ENCODE measurements at places on chromosomes 7 and 10. TPM values are rescaled to one million over a fixed set of nuclear protein-coding genes. Genes with fewer than 3 reads are reported as not detected.

DNA sequence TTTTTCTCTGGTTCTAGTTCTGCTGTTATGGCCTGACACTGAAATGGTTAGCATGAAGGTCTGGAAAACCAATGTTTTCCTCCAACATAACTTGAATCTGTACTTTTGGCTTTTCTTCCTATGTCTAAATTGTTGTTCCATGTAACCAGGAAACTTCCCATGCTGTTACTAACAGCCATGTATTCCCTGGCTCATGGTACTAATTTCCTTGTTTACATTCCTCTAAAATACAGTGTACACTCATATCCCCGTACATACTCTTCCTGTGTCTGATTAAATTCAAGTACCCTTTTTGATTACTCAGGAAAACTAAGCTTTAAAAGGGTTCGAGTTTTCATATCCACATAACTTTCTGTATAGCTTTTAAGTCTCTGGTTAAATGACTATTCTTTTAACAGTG is 12.3 kb upstream of the ACSM6 start:
- H3K27me3 ChIP-seq, result peaks cover 12% of the 10 kb centered on the region
- no peak overlapping the region for H3K4me3 ChIP-seq
- no peaks in the 10 kb centered on the region for H3K36me3 ChIP-seq
- no peak overlapping the region for H3K27ac ChIP-seq
- DNase-seq, result peak; percentile 81
- H3K4me1 ChIP-seq, result peaks cover 15% of the 10 kb centered on the region

DNA sequence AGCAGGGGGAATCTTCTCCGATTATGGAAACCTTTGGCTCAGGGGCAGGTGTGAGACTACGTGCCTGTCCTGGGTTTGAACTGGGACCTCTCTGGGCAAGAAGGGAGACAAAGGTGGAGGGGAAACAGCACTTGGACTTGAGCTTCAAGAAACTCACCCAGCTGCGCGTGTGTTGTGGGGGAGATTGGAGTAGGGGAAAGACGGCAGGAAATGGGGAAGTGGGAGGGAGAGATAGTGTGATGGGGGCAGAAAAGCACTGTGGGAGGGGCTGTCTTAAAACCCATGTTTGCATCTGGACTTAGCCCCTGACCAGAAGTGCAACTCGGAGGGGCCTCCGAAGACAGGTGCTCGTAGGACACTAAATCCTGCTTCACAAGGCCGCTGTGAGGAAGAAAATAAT is 107.0 kb downstream of the HIP1 start:
- H3K4me3 ChIP-seq, result no peak overlapping the region
- no peaks in the 10 kb centered on the region for H3K36me3 ChIP-seq
- no peaks in the 10 kb centered on the region for H3K4me1 ChIP-seq
- no peaks in the 10 kb centered on the region for H3K27me3 ChIP-seq
- DNase-seq, result no peak

DNA sequence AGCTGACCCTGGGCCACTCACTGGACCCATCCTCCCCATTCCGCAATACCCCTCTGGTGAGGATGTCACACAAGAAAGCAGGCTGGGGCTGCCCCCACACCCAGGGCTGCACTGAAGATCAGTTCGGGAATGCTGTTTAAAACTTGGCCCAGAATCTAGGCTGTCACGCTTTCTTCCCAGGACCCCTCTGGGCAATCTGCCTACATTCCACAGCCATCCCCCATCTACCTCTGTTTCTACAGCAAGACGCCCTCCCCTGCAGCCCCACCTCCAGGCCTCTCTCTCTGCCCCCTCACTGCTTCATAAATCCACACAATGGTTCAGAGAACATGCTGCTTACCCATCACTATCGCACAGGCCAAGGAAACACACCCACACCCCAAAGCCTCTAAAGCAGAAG is 36.1 kb downstream of the XPNPEP1 start:
- H3K4me1 ChIP-seq, result peaks cover 24% of the 10 kb centered on the region
- H3K4me3 ChIP-seq, result no peak overlapping the region
- peaks cover 5% of the 10 kb centered on the region for H3K36me3 ChIP-seq
- no peaks in the 10 kb centered on the region for H3K27me3 ChIP-seq
- DNase-seq, result no peak

Gene CFAP46
- total RNA-seq, result 0.75 TPM

Gene PSD
- total RNA-seq, result 0.40 TPM
